ENCODE measurements at places on chromosomes 12 and 14.
A peak's percentile ranks its signal among the peaks of the same experiment; 100 is the strongest.

- DNase-seq = no peak
These were observed 90.8 kb downstream of the BCL11B start for GRCh38 chr14:99181241-99181640.

- DNase-seq = no peak
These were observed 33.6 kb upstream of the WNK1 start for GRCh38 chr12:718756-719102.

- no peak for DNase-seq
These were observed 12.5 kb downstream of the TAMALIN start for GRCh38 chr12:52019113-52019770.

GRCh38 chr14:23751616-23752015, 115.5 kb downstream of the DHRS2 start:
- DNase-seq = peak; percentile 84

DNA sequence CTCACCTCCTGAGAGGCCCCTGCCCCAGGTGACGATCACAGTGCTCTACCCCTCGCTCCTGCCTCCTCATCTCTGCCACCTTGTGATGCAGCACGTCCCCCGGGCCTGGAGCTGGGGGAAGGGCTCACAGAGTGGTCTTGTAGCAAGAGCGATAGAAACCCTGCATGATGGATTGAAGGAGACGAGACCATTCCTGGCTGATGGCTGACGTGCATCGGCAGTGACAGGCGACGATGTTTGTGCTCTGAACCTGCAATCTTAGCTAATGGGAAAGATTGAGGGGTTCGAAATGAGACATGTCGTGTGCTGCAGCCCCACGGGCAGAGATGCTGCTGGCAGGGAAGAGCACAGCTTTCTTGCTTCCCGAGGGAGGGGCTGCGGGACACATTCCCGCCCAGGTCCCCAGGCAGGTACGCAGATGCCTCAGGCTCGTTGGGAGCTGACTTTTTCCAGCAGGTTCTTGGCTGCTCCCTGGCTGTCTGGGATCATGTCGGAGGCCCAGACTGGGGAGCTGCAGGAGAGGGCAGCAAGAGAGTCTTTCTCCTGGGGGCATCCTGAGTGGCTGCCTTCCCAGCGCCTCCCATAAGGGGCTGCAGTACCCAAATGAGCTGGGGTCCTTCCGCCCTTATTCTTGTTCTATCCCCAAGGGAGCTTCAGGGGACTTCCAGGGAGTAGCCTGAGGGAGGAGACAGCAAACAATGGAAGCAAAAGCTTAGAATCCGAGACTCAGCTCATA, 38.7 kb upstream of the GPATCH2L start:
- no peak for DNase-seq

DNA sequence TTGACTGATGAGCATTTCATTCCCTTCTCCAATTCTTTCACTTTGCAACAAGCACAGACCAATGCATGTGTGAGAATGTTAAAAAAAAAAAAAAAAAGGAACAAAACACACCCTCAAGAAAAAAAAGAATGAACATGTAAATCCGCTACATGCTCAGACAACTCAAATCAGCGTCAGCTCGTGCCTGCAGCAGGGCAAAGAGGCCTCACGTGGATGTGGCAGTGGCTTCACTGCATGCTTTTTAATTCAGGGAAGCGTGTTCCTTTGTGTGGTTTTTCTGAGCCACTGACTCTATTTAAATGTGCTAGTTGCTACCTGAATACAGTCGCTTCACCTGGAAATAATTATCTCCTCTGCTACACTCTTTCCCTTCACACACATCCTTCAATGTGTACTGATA, 55.1 kb downstream of the PPP1R36 start:
- DNase-seq = peak; percentile 32
